ENCODE measurements at places on chromosomes 11 and 22. TPM values are rescaled to one million over a fixed set of nuclear protein-coding genes. Genes with fewer than 3 reads are reported as not detected.

DCUN1D5 gene
- total RNA-seq, result 20.9 TPM

APOL5 gene
- not detected for total RNA-seq

ARHGAP20 gene
- 0.11 TPM for total RNA-seq

GAB4 gene
- 0.29 TPM for total RNA-seq

IGSF9B gene
- total RNA-seq, result 0.83 TPM

OR8U1 gene
- not detected for total RNA-seq

TMPRSS6 gene
- 4.6 TPM for total RNA-seq

LMNTD2 gene
- 8.6 TPM for total RNA-seq

RIMBP3B gene
- total RNA-seq, result 0.16 TPM

RFPL3 gene
- not detected for total RNA-seq

HBE1 gene
- total RNA-seq, result not detected

SPA17 gene
- total RNA-seq, result 1.6 TPM

LINC01488 gene
- not detected for total RNA-seq

MRGPRX4 gene
- not detected for total RNA-seq

OR5W2 gene
- not detected for total RNA-seq

OR5T2 gene
- total RNA-seq, result not detected

CARD16 gene
- total RNA-seq, result 31.5 TPM

OR4A16 gene
- total RNA-seq, result not detected

NLRP14 gene
- 0.11 TPM for total RNA-seq

APLNR gene
- total RNA-seq, result not detected

DCDC1 gene
- total RNA-seq, result not detected

ZNF280B gene
- 2.5 TPM for total RNA-seq

IGLL5 gene
- total RNA-seq, result 189 TPM

PANX3 gene
- not detected for total RNA-seq

VWA5A gene
- 1.5 TPM for total RNA-seq

NXPE4 gene
- not detected for total RNA-seq

CLDN5 gene
- total RNA-seq, result not detected

APOBEC3F gene
- total RNA-seq, result 82.4 TPM

PLAAT2 gene
- total RNA-seq, result not detected

MFNG gene
- 86.1 TPM for total RNA-seq

PLEKHA7 gene
- total RNA-seq, result 4.9 TPM

OR8B12 gene
- not detected for total RNA-seq

TMEM191C gene
- 1.5 TPM for total RNA-seq

OR51E2 gene
- not detected for total RNA-seq

GAL gene
- total RNA-seq, result not detected

ANKRD42 gene
- 6.6 TPM for total RNA-seq

CHKB gene
- 138 TPM for total RNA-seq

P2RY6 gene
- total RNA-seq, result 0.22 TPM

ADAMTS8 gene
- not detected for total RNA-seq

FXYD6 gene
- not detected for total RNA-seq

CHADL gene
- not detected for total RNA-seq

NCF4 gene
- total RNA-seq, result 120 TPM

SCN4B gene
- total RNA-seq, result not detected

OR8D1 gene
- total RNA-seq, result not detected

SYCE3 gene
- total RNA-seq, result not detected

UPK3A gene
- total RNA-seq, result 1.6 TPM

CECR2 gene
- total RNA-seq, result 1.6 TPM

SHISAL1 gene
- total RNA-seq, result not detected

IL10RA gene
- 350 TPM for total RNA-seq
